Spleen (tissue), 13 donors: ENCODE measurements at places on chromosomes 11 and 22.

DNA sequence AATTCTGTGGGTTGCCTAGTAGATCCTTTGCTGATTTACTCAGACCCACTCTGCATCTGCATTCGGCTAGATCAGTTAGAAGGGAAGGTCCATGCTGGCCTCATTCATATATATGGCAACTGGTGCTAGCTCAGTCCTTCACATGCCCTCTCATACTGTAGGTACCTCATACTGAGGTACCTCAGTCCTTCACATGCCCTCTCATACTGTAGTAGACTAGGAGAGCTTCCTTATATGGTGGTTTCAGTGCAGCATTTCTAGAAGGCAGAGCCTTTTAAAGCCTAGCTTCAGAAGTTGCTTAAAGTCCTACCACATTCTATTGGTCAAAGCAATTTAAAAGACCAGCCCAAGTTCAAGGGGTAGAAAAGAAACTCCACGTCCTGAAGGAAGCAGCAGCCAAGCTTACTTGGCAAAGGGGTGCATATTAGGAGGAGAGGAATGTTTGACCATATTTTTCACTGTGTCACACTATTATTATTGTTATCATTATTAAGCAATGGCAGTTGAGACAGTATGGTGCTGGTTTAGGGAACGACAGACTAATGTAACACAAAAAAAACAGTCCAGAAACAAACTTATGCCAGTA lies 356.4 kb downstream of the DYNC2H1 start:
- no peak for DNase-seq

DNA sequence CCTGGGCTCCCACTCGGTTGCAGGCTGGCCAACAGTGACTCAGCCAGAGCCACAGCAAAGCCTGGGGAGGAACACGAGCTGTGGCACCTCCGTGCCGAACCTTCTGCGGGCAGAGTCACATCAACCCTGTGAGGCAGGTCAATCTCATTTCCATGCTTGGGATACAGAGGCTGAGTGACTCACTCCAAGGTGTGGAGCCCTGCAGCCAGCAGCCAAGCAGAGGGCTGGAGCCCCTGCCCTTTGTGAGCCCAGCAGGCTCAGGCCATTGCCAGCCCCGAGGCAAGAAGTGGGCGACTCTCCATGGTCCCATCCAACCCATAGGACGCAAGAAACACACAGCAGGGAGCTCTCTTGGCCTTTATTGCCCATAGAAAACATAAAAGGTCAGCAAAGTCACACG lies 21.4 kb downstream of the CSNK1E start:
- DNase-seq = no peak

- DNase-seq = no peak
Observed at GRCh38 chr11:111913997-111914396, 1.5 kb downstream of the HSPB2 start.

DNA sequence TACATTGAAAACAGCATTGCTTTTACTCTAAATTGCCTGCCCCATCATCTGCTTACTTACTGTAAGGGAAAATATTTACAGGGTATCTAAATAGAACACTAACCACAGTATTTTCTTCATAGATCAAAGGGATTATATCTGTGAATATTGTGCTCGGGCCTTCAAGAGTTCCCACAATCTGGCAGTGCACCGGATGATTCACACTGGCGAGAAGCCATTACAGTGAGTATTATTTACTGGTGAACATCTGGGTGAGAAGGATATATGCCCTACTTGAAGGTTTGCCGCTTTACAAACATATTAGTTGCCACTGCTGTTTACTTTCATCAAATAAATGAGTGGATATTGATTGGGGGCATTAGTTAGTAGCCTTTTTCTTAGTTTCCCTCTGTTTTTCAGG lies 5.9 kb upstream of the CNTF start:
- DNase-seq = no peak

GRCh38 chr11:45265969-45266675 lies 20.0 kb downstream of the SYT13 start:
- no peak for DNase-seq

DNA sequence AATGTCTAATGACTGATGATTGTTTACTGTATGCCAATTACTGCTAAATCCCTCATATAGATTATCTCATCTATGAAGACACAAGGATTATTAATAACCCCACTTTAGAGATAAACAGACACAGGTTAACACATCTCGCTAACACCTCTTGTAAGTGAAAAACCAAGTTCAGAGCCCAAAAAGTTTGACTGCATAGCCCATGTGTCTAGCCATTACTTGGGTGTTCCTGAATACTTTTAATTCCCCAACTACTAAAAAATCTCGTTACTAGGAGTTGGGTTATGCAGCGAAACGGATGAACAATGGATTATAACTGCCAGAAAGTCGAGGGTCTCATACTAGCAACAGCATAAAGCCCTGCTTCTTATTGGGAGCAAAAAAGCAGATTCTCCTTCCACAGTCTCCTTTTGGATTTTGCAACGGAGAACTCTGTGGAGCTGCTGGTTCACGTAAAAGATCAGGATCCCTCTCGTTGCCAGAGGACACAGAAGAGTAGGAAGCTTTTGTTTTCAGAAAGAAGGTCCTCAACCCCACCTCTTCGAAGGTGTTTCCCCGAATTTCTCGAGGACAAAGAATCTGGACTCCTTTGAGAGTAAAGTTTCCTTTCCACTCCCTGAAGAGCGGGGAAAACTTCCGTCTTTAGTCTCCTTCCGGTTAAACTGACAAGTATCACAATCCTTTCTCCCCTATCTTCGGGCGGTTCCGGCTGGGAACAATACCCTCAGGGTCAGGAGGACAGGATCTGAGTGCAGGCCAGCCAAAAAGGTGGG lies 979 bp downstream of the ZBED5 start:
- DNase-seq = no peak

GRCh38 chr22:41935015-41935351 lies 8.4 kb upstream of the TNFRSF13C start:
- peak; percentile 72 for DNase-seq

DNA sequence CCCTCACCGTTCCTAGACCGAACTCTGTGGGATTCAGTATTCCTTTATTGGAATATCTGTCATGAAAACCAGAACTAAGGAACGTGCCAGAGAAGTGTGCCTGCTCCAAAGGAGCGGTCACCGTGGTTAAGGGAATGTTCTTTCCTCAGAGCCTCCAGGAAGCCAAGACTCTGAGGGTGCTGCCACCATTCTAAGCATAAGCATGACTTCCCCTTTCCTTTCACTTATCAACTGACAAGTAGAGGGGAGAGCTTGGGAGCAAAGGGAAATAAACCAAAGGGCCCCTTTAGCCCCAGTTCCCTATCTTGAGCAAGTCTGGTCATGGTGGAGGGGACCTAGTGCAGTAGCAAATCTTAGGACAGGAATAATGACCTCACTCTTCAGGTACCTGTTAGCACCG lies 26.8 kb downstream of the CTR9 start:
- no peak for DNase-seq

GRCh38 chr11:116217006-116217405 lies 555.8 kb downstream of the BUD13 start:
- DNase-seq = no peak

DNA sequence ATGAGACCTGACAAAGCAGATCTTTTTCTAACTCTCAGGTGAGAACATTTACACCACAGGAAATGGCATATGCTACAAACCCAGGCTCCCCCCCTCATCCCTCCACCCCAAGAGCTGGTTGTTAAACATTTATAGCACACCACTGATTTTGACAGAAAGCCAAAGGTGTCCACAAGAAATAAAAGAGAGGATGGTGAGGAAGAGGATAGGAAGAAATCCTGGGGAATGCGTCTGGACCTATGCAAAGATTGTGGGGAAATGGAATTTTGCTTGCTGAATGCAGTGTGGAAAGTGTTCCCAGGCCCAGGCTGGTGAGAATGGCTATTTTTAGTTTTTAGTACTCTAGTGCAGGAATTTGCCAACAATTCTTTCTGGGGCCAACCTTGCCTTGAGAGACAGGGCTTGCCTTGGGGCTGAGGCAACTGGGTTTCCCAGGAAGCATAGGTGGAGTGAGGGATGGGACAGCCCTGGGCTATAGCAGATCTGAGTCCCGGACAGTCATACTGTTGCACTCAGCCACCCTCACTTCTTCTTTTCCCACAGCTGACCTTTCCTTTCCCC lies 163.9 kb downstream of the ADAMTS15 start:
- no peak for DNase-seq

DNA sequence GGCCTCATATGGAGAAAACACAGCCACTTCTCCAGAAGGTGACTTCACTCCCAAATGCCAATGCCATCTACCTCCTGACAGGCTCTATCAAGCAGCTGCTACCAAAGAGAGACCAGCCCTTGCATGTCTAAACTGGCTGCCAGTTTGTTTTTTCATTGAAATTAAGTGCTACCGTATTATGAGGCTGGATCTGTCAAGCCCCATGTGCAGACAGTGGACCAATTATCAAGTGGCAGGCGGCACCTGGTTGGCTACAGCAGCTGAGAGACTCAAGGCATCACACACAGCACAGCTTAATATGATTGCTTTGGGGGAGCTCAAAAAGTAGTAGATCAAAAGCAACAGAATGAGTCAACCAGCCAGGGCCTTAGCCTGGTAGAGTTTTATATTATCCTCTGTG lies 1293.0 kb upstream of the TENM4 start:
- DNase-seq = no peak
